Articular chondrocyte of knee joint (primary cell): ENCODE measurements at places on chromosomes 3 and 15. TPM values are rescaled to one million over a fixed set of nuclear protein-coding genes. Genes with fewer than 3 reads are reported as not detected.

The SPTBN5 gene
- total RNA-seq: 0.13 and 0.22 TPM in 2 replicates

The NEO1 gene
- 27.3 and 28.6 TPM in 2 replicates for total RNA-seq

The C3orf52 gene
- total RNA-seq: 5.1 and 5.8 TPM in 2 replicates

The ANKRD63 gene
- total RNA-seq: not detected in 2 replicates

The WDR93 gene
- total RNA-seq: 0.26 and 0.32 TPM in 2 replicates

The ZNF660 gene
- total RNA-seq: 3.2 and 6.1 TPM in 2 replicates

The IL17RB gene
- 2.1 and 3.6 TPM in 2 replicates for total RNA-seq

The SAXO2 gene
- total RNA-seq: 1.0 and 1.9 TPM in 2 replicates

The ITIH4 gene
- total RNA-seq: 2.7 and 4.7 TPM in 2 replicates

The ZDHHC23 gene
- total RNA-seq: 1.8 and 4.1 TPM in 2 replicates

The TEX9 gene
- total RNA-seq: 10.8 and 13.5 TPM in 2 replicates

The GNAT1 gene
- total RNA-seq: not detected in 2 replicates

The SLITRK3 gene
- not detected in 2 replicates for total RNA-seq

The HOMER2 gene
- 6.8 and 10.7 TPM in 2 replicates for total RNA-seq

The SEMA7A gene
- 7.1 and 12.7 TPM in 2 replicates for total RNA-seq

The TMEM40 gene
- not detected in 2 replicates for total RNA-seq

The AHSG gene
- 0.11 TPM in 1 of 2 replicates, not detected in the other for total RNA-seq

The FNDC3B gene
- total RNA-seq: 210 and 212 TPM in 2 replicates

The KIF23 gene
- total RNA-seq: 26.5 and 37.4 TPM in 2 replicates

The CYB561D2 gene
- 17.8 and 18.3 TPM in 2 replicates for total RNA-seq

The TUSC7 gene
- not detected in 2 replicates for total RNA-seq

The TMEM207 gene
- total RNA-seq: not detected in 2 replicates

The HACL1 gene
- total RNA-seq: 29.9 and 31.2 TPM in 2 replicates

The KCNMB3 gene
- total RNA-seq: 1.3 and 2.9 TPM in 2 replicates

The NOP10 gene
- total RNA-seq: 159 and 172 TPM in 2 replicates

The ZCWPW2 gene
- total RNA-seq: 0.91 and 2.2 TPM in 2 replicates

The LSAMP gene
- 3.2 and 6.5 TPM in 2 replicates for total RNA-seq

The OR5K2 gene
- total RNA-seq: not detected in 2 replicates

The CAND2 gene
- total RNA-seq: 6.7 and 6.9 TPM in 2 replicates

The RBPMS2 gene
- total RNA-seq: 0.97 and 2.1 TPM in 2 replicates

The ROBO1 gene
- 39.1 and 44.1 TPM in 2 replicates for total RNA-seq

The NECTIN3 gene
- 51.1 and 56.6 TPM in 2 replicates for total RNA-seq

The GMNC gene
- total RNA-seq: 0.11 TPM in 1 of 2 replicates, not detected in the other

The MRPL3 gene
- 110 and 132 TPM in 2 replicates for total RNA-seq
